ENCODE measurements at places on chromosomes 5 and 9.

DNA sequence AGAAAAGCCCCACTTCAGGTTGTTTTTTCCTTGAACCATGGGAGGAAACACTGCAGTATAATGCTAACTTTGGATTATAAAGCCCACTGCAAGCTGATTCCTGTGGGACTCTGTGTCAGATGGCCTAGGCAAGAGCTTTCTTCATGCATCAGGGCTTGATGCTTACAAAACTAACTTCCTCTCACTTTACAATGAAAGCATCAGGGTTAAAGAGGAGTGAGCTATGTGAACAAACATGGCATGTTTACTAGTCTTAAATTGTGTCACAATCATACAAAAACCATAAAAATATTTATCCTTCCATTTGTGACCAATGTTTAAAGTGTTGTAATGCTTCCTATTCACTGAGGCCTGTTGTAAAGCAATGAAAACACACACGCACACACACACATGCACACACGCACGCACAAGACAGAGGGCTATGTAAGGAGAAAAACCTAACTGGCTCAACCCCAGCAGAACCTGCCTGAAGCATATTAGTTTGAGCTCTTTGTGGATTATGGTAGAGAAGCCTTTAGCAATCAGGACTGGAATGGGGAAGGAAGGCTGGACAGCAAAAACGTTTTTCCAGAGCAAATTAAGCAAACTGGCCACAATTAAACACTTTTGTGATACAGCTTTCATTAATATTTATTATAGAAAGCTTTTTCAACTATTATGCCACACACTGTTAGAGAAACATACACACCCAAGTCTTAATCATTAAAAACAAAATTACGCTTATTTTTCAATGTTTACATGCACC lies 122.2 kb downstream of the AUH start:
- no peak for DNase-seq

DNA sequence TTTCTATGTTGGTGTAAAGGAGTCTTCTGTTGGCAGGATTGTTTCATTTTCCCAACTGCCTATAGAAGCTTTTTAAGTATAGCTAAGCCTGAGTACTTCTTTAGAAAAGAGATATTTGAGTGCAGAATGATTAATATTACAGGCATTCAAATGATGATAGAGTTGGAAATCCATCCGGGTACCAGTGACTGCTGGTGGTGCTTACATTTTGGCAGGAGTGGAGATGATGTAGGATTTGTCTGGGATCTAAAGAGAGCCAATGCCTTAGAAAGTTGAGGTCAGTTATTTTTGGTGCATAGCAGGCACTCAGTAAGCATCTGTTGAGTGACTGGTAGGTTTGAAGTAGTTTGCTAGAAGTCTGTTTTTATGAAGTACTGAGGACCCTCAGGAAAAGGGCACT lies 433.5 kb downstream of the DMAC1 start:
- no peak for DNase-seq

GRCh38 chr5:177430140-177430951 lies 3.9 kb downstream of the GRK6 start:
- DNase-seq, result no peak

DNA sequence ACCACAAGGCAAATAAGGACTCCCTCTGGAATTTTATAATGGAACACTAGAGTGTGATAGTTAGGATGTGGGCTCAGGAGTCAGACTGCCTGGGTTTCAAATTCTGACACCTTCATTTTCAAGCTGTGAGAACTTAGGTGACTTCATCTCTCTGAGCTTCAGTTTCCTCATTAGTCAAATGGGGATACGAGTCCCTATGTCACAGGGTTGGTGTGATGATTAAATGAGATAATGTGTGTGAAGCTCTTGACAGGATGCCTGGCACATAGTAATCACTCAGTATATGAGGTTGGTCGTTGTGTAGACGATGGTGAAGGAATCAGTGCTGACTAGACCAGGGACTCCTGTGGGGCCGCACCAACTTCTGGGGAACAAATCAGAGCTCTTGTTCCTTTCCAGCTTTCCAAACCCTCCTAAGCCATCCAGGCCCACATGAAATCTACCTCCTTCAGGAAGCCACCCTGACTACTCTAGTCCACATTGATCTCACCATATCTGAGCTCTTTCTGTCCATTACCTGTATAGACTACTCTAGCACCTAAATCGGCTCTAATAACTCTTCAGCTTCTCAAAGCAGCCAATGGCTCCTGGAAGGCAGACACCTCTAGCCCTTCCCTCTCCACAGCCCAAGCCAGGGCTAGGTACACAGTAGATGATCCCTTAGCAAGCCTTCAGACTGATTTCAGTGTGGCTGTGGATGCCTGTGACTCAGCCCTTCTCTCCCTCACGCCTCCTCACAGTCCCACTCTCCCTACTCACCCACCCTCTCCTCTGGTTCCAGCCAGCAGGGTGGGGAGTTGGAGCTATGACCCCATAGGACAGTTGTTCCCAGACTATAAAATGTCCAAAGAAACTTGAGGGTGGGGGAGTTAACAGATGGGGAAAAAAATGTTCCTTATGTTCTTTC lies 2.5 kb upstream of the TCF7 start:
- no peak for DNase-seq

DNA sequence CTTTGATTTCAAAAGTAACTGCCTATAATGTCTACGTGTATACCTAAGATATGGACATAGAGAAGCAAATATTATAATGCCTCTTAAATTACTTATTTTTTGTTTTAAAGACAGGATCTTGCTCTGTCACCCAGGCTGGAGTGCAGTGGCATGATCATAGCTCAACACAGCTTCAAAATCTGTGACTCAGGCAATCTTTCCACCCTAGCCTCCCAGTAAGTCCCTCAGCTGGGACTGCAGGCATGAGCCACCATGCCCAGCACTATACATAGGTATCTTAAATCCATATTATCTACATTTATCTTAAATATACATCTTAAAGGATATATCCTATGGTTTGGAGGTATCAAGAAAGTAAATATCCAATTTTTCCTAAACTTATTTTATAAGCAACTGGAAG lies 261.2 kb downstream of the ARL15 start:
- DNase-seq, result no peak

DNA sequence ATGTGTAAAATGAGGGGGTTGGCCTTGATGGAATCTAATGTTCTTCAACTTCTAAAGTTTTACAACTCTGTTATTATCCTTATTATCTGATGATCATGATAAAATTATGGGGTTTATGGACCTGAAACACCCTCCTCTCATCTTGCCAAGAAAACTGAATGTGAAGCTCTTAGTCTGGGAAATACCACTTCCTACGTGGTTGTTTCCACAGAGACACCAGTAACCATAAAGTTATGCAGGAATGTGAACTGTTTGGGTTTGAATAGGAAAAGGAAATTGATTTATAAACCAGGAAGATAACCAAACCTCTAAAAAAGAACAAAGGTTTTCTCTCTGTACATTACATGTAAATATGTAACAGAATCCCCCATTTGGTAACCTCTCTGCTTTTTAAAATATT lies 28.3 kb upstream of the RAI14 start:
- DNase-seq, result no peak

DNA sequence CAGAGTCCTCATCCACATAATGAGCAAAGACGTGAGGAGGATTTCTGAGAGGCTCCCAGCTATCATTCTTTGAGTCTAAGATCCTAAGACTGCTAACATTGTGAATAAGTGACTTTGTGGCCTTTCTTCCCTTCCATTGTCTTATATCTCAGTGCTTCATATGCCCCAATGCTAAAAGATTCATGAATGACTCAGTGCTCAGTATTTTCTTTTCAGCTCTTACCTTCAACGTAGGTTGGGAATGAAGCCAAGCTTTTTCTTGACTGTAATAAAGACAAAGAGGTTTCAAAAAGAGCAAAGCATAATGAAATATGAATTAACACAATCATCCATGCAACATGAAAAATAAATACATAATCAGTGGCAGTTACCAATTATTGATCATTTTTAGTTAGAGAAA lies 146.4 kb downstream of the ENTREP1 start:
- DNase-seq, result no peak

DNA sequence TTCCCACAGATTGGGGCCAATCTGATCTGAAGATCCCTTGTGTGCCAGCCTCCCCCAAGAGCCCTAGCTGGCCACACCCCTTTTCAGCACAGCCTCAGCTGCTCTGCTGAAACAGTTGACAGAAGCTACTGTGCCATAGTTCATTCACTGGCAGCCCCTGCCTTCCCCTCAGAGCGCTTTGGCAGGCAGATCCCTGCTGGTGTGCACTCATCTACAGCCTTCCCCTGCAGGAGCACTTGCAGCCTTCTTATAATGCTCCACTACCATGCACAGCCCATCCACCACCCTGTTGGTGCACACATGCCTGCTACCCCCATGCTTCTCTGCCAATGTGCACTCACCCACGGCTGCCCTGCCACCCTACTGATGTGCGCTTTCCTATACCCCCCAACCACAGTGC lies 471.3 kb downstream of the MTRR start:
- DNase-seq, result no peak

- no peak for DNase-seq
These were observed 92.7 kb downstream of the SV2C start for GRCh38 chr5:76175821-76176403.

DNA sequence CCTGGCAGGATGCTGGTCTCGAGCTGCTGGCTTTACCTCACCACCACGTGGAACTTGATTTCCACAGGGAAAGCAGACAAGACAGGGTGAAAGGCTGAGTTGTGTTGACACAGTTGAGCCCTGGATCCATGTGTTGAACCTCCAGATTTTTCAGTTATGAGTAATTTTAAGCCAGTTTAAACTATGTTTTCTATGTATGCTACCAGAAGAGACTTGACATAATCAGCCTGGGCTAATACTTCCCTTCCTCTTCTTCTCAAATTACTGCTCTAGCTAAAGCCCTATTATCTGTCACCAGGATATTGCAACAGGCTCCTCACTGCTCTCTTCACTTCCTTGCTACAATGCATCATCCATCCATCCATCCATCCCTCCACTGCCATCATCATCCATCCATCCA lies 12.0 kb upstream of the PHYKPL start:
- no peak for DNase-seq

- DNase-seq, result no peak
These were observed 2.2 kb downstream of the NTNG2 start for GRCh38 chr9:132163876-132164603.

DNA sequence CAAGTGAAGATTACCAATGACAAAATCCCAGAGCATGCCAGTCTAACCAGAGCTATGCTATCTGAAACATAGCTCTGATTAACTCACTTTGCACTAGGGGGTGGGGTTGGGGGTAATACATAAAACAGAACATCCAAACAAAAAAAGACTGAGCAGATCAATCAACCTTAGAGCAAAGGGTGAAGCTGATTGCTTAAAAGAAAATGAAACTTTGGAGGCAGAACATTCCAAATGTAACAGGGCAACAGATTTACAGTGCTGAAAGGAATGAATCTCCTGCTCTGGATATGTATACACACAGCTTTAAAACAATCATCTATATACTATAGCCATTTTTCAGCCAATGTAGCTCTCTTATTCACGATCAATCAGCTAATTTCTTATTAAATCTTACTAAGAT lies 4.9 kb downstream of the IL6ST start:
- no peak for DNase-seq

Measured in SIG-M5 (cell line).